ENCODE measurements at places on chromosomes 7 and 10.

GRCh38 chr7:23918856-23919255 is 208.8 kb downstream of the STK31 start:
- no peak for DNase-seq

- DNase-seq = no peak
Observed at GRCh38 chr10:5547931-5548660, 23.3 kb downstream of the CALML3 start.

- no peak for DNase-seq
Observed at GRCh38 chr10:34628174-34628796, 186.8 kb downstream of the PARD3 start.

DNA sequence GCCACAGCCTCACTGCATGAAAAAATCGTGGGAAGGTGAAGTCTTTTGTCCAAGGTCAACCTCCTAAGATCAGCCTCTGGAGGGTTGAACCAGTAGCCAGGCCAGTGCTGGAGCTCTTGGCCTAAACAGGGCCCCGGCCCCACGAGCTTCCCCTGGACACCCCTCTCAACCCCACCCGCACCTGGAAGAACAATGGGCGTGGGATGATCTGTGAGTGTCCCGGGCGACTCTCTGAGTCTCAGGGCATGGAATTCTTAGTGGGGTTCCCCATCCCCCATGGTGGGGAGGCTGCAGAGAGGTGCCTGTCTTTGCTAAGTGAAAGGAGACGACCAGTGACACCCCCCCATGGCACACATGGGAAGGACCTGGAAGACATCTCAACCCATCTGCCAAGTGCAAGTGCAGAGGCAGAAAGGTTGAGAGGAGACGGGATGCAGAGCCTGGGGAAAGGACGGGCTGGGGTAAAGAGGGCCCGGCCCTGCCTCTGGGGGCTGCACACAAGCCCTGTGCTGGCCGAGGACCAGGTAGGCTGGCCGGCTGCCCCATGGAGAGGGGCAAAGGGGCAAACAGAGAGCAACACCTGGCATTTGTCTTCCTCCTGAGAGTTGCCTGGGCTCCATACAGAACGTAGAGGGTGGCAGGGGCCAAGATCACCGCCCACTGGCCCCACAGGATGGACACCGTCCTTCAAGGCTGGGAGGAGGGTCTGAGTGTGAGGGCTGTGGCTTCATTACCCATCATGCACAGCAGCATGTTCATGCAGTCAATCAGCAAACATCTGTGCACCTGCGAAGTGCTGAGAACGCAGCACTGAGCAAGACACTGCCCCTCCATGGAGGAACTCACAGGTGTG is 163.0 kb upstream of the PPP2R2D start:
- DNase-seq = no peak

- DNase-seq = no peak
Observed at GRCh38 chr7:110544194-110544593, 546.7 kb upstream of the LRRN3 start.

DNA sequence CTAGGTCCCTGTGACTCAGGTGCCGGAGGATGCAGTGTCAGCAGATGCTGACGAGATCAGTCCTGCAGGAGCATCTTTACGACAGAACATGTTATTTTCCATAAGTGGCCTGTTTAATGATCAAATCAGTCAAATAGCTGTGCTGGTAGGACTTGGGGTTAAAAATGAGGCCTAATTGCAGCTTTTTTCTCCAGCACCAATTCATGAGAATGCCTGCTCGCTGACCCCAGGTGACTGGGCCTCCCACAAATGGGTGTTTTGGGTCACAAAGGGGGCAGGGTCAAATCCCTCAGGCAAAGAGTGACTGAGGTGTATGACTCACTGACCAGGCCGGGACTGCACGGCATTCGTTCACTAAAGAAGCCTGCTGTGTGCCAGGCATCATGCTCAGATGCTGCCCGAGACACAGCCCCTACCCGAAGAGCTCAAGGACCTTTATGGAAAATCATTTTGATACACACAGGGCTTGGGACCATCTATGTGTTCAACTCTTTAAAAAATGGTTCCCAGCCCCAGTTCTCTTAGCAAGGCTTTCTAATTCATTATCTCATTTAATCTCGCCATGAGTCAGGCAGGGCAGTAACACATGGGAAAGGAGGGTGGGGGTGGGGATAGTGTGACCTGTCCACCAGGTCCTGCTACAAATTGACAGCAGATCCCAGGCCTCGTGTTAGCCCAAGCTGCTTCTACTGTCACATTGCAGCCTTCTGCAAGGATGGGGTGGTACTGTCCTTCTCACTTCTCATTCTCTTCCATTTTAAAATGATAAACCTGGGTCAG is 21.1 kb downstream of the ZNF775 start:
- DNase-seq = no peak

DNA sequence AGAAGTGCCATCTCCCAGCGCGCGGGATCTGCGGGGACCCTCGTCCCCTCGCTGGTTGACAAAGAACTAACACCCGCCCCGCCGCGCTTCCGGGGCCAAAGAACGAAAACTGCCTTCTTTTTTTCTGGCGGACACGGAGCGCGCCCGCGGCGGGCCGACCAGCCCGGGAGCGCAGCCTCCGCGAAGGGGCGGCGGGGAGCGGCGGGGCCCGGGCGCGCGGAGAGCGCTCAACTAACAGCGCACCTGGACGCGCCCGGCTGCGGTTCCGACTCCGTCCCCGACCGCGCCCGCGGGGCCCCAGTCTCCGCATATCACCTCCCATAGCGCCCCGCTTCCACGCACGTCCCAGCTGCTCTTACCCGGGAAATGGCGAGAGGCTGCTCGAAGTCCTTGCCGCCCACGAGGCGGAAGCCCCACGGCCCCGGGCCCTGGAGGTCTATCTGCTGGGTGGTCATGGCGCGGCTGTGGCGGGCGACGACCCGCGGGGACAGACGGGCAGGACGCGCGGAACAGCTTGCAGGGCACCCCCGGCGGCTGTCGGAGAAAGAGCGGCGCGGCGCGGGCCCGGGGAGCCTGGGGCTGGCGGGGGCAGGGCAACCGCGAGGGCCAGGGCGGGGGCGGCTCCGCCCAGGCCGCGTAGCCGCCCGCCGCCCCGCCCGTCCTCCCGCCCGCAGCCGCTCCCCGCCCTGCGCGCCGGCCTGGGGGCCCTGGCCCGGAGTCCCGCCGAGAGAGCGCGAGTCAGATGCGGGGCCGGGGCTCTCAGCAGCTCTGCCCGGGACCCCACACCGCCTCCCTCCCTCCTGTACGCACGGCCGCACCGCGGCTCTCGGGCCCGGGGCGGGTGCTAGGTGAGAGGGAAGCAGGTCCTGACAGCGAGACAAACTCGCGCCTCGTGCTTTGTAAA is at the start of gene PDLIM1:
Gene PDLIM1, minus strand, starts transcription at position 543 of the 904 bp plus-strand sequence. Its CDS starts 88 bp downstream, at position 455.
- DNase-seq = no peak

- DNase-seq = no peak
Observed at GRCh38 chr10:46520381-46520780, 36.1 kb downstream of the GPRIN2 start.

DNA sequence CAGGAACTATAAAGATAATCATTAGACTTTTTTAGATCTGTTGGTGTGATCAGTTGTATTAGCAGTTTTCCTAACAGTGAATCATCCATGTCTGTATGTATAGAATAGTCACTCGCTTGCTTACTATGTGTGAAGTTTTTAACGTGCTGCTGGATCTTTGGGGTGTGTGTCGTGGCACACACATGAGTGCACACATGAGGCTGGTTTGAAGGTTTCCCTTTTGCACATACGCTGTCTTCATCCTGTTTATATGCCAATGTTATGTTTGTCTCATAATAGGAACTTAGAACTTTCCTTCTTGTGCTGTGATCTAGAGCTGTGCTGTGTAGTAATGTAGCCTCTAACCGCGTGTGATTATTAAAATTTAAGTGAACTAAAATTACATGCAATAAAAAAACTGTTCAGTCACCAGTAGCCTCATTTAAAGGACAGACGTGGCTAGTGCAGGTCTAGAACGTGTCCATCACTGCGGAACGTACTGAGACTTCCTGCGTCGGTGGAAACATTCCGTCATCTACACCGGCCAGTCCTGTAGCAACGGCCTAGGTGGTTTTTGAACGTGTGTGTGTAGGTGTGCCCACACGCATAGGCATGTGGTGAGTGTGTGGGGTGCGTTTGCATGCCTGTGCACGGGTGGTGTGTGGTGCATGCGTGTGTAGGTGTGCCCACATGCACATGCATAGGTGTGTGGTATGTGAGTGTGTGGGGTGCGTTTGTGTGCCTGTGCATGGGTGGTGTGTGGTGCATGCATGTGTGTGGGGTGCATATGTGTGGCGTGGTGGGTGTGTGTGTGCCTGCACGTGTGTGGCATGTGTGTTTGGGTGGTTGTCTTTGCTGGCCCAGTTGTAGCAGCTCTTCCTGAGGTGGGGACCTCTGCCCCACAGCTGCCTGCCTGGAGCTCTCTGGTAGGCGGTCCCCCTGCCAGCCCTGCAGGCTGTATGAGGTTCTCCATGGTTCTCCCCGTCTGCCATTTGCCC is 56.6 kb downstream of the INPP5A start:
- DNase-seq = peak; percentile 40

DNA sequence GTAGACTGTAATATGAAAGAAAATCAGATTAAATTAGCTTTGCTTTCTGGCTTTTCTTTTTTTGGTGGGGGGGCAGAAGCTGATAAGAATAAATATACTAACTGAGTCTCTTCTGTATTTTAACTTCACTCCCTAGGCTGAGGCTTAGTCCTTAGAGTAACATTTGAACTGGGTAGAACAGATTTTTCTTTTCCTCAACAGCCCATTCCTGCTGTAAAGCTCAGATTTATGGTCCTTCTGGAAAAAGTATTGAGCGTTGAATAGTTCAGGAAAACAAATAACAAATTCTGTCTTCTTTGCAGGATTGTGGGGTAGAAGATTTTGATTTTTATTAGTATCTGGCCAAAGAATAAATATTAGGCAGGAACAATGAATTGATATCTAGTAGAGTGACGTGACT is 17.9 kb downstream of the SGPL1 start:
- DNase-seq = no peak

Data from GM12864 (cell line).